Right kidney (tissue), 9 donors: ENCODE measurements at places on chromosomes 3 and 15.

- no peak for DNase-seq
These were observed 35.2 kb downstream of the HMCES start for GRCh38 chr3:129313665-129314385.

DNA sequence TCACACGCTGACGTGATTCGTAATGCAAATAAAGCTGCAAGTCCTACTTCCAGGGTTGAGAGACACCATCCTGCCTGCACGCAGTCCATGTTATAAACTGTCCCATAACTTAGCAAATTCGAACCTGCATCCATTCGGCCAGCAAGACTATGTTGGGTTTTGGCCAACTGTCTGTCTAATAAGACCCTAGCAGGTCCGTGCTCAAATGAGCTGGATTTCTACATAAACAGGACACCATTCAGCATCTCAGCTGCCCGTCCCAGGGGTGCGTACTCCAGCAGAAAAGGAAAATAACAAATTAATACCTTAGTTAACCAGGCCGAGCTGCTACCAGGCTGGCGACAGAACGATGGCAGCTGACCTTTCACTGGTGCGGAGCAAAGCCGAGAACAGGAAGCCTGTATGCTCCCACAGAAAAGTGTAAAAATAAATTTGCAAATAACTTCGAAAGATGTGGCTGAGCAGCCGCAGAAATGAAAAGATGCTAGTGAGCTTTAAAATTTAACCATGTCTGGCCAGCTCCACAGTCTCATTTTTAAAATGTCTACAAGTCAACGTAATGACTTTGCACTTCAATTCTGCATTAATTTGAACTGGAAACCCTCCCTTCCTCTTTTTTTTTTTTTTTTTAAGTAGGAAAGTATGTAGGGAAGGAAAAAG is 97.1 kb upstream of the SNRPA1 start:
- no peak for DNase-seq

DNA sequence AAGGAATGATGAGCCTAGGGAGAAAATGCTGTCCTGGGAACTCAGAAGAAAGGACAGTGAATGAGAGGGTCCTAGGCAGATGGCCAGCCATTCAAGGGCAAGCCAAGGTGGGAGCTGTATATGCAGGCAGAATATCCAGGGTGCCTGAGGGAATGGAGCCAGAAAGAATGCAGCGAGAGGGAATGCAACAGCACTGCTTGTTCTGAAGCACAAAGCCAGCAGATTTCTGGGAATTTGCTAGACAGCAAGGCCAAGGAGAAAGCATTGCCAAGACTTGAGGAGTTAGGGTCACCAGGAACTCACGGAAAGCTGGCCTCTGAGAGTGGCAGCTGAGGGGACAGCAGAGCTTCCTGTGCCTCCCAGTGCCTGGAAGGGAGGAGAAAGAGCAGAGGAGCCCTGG is 200.6 kb downstream of the MYRIP start:
- DNase-seq, result no peak

DNA sequence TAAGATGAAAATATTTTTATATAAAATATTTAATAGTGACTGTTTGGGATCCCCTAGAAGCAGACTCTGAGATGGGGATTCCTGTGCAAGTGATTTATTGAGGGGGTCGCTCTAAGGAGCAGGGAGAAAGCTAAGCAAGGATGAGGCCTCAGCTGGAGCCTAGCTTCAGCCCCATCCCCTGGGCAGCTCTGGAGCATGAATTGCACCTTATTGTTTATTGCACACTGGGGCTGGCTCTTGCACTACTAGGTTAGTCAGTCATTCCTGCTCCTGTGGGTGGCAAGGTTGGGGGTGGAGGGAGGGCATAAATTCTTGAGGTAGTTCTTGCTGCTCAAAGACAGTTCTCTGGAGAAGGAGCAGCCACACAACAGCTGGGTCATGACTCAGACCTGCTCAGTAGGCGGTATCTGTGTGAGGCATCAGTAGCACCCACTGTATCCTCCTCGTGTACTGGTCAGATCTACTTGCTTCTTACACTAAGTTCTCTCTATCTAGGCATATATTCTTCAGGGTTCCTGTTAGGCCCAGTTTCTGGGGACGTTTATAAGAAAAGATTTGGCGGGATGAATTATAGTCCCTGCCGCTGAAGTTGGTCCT is 27.2 kb upstream of the TNFSF10 start:
- DNase-seq, result no peak

DNA sequence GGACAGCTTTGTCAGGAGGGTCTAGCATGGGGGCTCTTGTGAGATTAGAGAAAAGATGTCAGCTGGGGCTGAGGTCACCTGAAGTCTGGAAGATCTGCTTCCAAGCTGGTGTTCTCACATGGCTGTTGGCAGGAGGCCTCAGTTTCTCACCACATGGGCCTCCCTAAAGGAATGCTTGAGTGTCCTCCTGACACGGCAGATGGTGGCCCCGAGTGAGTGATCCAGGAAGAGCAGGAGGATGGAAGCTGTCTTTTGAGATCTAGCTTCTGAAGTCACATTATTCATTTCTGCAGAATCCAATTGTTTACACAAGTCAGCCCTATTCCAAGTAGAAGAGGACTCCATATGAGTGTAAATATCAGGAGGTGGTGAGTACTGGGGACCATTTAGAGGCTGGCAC is 344.0 kb upstream of the PROK2 start:
- DNase-seq, result no peak

DNA sequence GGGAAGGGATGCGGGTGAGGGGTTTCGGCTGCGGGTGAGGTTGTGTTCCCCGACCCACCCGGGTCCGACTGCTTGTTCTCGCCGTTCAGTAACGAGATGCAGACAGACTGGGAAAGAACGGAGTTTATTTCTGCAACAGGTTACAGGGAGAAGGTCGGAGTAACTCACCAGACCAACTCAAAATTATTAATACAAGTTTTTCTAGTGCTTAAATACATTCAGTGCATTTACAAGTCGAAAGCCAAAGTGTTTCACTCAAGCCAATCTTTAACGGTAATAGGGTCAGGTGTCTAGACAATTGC is 492 bp upstream of the HIGD1A start:
- DNase-seq, result no peak

DNA sequence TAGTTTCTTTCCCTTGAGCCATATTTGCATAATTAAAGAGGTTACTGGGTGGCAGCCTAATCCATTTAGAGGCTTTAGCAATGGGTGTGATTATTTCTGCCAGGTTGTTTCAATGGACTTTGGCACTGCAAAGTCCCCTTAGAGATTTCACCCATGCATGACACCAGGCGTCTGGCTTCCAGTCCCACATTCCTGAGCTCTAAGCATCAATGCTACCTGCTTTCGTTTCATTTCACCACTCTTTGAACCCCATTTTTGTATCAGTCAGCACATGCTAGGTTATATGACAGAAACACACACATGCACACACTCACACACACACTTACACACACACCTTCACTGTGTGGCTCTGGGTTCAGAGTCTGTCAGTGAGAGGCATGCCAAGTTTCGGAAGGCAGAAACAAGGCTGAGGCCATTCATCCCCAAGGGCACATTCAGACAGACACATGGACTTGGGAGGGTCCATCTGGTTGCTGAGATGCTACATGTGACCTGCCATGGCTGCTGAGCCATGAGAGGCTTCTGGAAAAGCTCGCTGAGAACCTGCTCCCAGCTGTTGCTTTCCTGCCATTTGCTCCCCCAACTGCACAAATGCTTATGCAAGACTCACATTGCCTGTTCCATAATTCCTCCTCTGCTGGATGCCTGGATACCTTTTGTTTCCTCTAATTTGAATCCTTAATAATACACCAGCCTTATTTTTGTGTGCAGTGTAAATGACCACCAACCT is 354.1 kb downstream of the GABRG3 start:
- DNase-seq, result peak; percentile 18

DNA sequence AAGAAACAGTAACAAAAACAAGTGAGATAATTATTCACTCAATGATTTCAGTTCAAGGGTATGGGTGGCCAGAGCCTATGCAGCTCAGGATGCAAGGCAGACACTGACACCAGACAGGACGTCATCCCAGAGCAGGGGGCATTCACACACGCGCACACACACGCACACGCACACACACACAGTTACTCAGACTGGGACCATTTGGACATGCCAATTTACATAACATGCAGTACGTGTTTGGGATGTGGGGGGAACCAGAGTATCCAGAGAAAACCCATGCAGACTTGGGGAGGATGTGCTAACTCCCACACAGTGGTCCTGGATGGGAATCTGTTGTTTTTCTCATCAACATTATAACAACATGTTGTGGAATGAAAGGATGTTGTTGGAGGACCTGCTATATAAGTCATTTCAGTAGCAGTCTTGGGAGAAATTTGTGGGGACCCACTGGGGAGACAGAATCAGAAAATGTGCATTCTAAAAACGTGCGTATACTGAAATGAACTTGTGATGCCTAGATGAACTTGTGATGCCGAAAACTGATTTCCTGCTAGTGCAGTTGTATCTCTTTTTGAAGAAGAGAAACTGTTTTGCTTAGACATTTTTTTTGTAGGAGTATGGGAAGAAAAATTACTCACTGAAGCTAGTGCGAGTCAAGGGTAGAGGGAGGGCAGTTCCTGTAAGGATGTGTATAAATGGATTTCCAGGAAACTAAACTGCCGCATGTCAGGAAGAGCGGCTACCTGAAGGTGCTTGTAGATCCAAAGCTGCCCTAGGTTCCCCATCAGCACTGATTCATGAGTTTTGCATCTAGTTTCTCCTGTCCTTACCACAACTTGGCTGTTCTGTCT is 25.2 kb downstream of the CD200 start:
- DNase-seq, result no peak

DNA sequence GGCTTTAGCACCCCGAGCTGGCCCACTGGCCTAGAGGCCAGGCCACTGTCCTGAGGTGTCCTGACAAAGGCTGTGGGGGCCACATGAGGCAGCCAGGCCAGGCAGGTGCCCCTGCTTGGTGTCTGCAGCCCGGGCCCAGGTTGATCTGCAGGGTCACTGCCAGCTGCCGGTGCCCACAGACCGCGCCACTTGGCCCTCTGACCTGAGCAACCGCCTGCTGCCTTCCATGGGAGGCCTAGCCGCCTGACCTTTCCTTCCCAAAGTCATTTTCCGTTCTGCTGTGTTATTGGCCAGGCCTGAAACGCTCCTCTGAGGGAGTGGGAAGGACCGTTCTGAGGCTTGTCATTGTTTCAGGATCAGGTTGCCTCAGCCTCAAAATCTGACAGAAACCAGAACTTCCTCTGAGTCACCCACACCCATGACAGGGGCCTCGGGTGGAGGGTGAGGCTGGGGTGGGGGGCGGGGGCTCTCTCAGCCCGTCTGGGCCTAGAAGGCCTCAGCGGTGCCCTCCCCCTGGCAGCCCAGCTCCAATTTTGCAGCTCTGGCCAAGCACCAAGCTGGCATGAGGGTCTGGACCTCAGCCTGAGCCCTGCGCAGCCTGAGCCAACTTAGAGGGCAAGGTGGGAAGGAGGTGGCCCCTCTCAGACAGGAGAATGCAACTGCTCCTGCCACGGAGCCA is 140.7 kb upstream of the MEF2A start:
- no peak for DNase-seq

DNA sequence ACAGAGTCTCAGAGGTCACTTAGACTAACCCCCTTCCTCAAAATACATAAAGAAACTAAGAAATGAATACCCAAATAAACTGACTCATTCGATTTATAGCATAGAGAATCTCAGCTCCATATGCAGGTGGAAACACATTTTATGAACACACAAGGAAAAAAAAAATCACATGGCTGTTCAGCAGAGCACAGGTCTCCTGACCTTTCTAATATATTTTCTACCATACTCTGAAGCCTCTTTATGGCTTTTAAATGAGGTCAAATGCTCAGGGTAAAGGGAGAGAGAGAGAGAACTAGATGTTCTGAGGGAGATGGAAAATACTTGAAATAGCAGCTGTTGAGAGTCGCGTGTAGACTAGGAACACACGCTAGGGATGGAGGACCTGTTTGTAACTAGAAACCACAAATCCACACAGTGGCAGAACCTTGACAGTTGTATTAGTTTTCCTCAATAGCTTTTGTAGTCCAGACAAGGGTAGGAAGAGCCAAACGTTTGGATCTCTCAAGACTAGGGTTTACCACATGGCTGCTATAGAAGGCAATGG is 165.3 kb downstream of the FMN1 start:
- DNase-seq, result no peak

DNA sequence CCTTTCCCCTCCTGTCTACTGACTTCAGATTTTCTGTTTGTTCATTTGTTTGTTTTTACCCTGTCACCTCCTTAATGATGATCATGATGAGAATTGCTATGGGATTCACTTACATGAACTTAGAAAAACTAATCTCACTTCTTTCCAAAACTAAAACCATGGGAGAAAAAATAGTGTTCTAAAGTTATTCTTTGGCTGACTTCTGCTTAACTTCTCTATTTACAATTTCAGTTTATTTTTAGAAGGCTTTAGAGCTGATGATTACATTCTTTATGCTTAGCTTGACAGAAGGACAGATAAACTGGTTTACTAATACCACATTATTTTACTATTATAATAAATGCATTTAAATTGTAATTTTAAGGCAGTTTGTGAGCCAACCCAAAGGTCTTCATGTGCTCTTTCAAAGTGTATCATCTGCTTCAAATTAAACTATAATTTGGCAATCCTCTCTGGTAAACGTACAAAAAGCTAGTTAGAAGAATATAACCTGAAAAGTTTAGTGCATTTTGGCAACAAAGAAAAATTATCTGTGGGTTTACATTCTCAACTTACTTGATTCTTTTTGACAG is 676.8 kb upstream of the UBE2E2 start:
- DNase-seq, result no peak

- DNase-seq, result no peak
These were observed 96.3 kb downstream of the LRRC28 start for GRCh38 chr15:99347574-99347973.

DNA sequence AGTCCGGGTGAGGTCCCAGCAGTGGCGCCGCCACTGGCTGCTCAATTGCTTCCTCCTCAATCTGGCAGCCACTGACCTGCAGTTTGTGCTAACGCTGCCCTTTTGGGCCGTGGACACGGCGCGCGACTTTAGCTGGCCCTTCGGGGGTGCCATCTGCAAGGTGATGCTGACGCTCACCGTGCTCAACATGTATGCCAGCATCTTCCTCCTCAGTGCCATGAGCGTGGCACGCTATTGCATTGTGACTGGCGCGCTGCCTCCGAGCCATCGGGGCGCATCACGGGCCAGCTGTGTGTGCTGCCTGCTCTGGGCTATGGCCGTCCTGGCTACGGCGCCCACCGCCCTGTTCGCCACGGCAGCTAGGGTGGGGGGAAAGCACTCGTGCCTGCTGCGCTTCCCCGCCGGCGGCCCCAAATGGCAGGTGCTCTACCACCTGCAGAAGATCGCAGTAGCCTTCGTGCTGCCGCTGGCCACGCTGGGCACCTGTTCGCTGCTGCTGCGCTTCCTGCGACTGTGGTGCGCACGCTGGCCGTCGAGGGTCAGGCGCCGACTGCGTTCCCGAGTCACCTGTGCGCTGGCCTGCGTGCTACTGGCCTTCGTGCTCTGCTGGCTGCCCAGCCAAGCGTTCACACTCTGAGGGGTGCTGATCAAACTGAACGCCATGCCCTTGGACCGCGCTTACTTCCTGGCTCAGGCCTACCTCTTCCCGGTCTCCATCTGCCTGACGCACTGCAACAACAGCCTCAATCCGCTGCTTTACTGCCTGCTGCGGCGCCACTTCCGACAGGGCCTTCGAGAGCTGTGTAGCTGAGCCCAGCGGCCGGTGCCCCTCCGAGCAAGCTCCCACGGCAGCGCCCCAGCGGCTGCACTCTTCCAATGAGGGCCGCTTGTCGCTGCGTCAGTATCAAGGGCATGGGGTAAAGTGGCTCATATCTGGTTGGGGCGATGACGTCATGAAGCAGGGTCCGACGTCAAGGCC is 20.3 kb upstream of the ADAMTS7 start:
- no peak for DNase-seq
